ENCODE measurements at places on chromosomes 4 and X. TPM values are rescaled to one million over a fixed set of nuclear protein-coding genes. Genes with fewer than 3 reads are reported as not detected.
A peak's percentile ranks its signal among the peaks of the same experiment; 100 is the strongest.

GRCh38 chr4:1057403-1057745 is 45.9 kb downstream of the FGFRL1 start:
- no peak overlapping the region for H3K27ac ChIP-seq
- no peaks in the 10 kb centered on the region for H3K27me3 ChIP-seq
- H3K36me3 ChIP-seq: no peaks in the 10 kb centered on the region
- H3K4me1 ChIP-seq: no peaks in the 10 kb centered on the region
- no peak overlapping the region for H3K4me3 ChIP-seq
- no peak for DNase-seq

GRK4 gene
- total RNA-seq: 0.82 TPM

- no peaks in the 10 kb centered on the region for H3K4me1 ChIP-seq
- no peak overlapping the region for H3K4me3 ChIP-seq
- H3K36me3 ChIP-seq: no peaks in the 10 kb centered on the region
These were observed 84.1 kb downstream of the TMEM164 start for GRCh38 chrX:110086916-110087484.

DNA sequence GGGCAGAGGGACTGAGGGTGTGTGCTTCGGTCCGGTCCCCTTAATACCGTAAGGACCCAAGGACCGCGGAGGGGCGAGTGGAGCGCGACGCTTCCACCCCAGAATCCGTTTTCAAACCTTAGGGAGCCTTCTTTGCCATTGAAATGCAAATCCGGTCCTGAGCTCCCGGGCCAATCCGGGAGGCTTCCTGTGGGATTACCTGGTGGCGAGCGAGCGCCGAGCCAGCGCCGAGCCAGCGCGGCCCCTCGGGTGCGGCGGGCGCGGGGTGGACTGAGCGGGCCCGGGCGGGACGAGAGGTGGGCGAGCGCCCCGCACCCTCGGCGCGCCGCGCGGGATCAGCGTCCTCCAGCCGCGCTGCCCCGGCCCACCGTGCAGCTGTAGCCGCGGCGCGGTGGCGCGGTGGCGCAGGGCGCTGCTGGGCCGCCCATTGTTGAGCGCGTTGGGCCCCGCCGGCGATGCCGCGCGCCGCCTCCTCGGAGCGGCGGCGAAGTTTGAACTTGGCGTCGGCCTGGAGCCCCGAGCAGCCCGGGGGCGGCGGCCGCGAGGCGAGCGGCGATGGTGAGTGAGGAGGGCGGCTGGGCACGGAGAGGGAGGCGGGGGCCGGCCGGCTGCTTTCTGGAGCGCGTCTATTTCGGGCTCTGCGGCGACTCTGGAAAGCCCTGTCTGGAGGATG is 208.7 kb downstream of the SOWAHB start:
- H3K4me1 ChIP-seq: peaks cover 33% of the 10 kb centered on the region
- peak overlapping the region; percentile 74 for H3K27ac ChIP-seq
- peaks cover 15% of the 10 kb centered on the region for H3K27me3 ChIP-seq
- peak; percentile 89 for DNase-seq
- peak overlapping the region; percentile 68 for H3K4me3 ChIP-seq

GRCh38 chr4:121155893-121156292 is 8.2 kb downstream of the TNIP3 start:
- H3K27me3 ChIP-seq: peaks cover 11% of the 10 kb centered on the region
- H3K36me3 ChIP-seq: no peaks in the 10 kb centered on the region
- no peak overlapping the region for H3K4me3 ChIP-seq
- H3K4me1 ChIP-seq: peaks cover 18% of the 10 kb centered on the region
- DNase-seq: no peak
- H3K27ac ChIP-seq: no peak overlapping the region
